Dorsolateral prefrontal cortex (tissue), 122 donors: ENCODE measurements at places on chromosomes 2 and 18. TPM values are rescaled to one million over a fixed set of nuclear protein-coding genes. Genes with fewer than 3 reads are reported as not detected.

CYP27A1 gene
- total RNA-seq = 27.6 TPM

SLC9A2 gene
- total RNA-seq = 0.99 TPM

CPLX4 gene
- not detected for total RNA-seq

WDR54 gene
- 39.6 TPM for total RNA-seq

MPP4 gene
- 1.7 TPM for total RNA-seq

NFATC1 gene
- total RNA-seq = 9.4 TPM

HOXD9 gene
- total RNA-seq = not detected

FAM228A gene
- total RNA-seq = 4.8 TPM

TPO gene
- total RNA-seq = 0.32 TPM

TMEM185B gene
- 19.4 TPM for total RNA-seq

PLCD4 gene
- total RNA-seq = 8.0 TPM

CNRIP1 gene
- 65.8 TPM for total RNA-seq

SMAD7 gene
- 20.7 TPM for total RNA-seq

COL4A4 gene
- total RNA-seq = 0.74 TPM

ADAM23 gene
- 60.8 TPM for total RNA-seq

ACTG2 gene
- not detected for total RNA-seq

OTX1 gene
- total RNA-seq = 2.4 TPM

ANKRD44 gene
- 35.9 TPM for total RNA-seq

MARCO gene
- 0.56 TPM for total RNA-seq

CERKL gene
- total RNA-seq = 5.2 TPM

TBC1D8 gene
- total RNA-seq = 20.7 TPM
